ENCODE measurements at places on chromosomes 5 and 9.
A peak's percentile ranks its signal among the peaks of the same experiment; 100 is the strongest.

GRCh38 chr5:163626904-163627434 lies 121.5 kb downstream of the MAT2B start:
- DNase-seq = no peak

DNA sequence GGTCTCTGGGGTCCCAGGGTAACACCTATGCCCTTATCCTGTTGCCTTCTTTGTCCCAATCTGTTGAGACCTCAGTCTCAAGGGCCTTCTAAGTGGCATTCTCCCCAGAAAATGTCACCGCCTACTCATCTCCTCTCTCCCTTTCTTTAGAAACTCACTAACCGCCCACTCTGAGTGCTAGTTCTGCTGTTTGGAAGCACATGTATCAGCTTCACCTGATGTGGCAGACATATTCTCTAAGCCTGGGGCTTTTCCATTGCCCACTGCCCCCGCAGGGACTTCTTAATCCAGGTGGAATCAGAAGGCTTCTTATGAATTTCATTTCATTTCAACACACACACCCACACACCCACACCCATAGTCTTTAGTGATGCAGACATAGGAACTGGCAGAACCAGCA lies 165.1 kb downstream of the ASTN2 start:
- DNase-seq = no peak

DNA sequence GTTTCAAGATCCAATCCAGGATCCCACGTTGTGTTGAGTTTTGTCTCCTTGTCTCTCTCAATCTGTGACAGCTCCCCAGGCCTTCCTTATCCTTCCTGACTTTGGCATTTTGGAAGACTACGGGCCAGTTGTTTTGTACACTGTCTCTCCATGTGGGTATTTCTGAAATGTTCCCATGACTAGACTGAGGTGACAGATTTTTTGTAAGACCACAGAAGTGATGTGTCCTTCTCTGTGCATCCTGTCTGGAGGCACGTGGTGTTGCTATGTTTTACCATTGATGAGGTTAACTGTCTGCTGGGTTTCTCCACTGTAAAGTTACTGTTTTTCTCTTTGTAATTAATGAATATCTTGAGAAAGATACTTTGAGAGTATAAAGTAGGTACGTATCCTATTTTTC lies 15.7 kb upstream of the PDZD2 start:
- no peak for DNase-seq

- DNase-seq = no peak
Observed at GRCh38 chr9:128078504-128079434, 10.7 kb downstream of the SLC25A25 start.

DNA sequence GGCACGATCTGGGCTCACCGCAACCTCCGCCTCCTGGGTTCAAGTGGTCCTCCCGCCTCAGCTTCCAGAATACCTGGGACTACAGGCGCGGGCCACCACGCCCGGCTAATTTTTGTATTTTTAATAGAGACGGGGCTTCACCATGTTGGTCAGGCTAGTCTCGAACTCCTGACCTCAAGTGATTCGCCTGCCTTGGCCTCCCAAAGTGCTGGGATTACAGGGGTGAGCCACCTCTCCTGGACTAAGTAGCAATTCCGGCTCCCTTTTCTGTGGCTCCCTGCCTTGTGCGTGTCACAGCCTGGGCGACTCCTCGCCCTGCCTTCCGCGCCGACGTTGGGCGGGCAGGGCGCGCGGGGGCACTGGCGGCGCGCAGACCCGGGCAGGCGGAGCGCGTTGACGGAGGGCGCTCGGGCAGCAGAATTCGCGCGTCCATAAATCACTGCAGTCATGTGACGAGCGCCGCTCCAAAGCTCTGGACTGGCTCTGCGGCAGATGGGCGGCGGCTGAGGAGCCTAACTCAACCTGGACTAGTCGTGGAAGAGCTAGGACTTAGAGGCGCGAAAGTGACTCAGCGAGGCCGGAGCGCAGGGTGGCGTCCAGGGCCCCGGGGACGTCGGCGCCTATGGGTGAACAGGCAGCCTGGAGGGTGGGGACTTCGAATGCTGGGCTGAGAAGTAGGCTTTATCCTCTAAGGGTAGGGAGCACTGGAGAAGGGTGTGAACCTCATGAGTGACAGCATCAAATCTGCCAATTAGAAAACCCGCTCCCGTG lies 1.4 kb upstream of the CIZ1 start:
- DNase-seq = peak; percentile 75

DNA sequence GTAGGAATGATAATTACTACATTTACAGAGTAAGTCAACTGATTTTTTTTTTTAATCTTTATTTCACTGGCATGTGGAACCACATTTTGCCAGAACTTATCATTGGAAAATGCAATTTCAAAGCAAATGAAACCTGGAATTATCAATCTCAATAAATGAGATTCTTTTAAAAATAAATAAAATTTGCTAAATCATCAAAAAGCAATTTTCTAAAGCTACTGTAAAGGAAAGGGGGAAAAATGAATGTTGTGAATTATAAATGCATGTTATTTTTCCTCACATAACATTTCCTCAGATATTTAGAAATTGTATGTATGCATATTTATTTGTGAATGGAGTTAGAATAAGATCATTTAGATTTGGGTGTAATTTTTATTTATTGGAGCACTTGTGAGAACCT lies 89.9 kb upstream of the GRHPR start:
- DNase-seq = no peak

DNA sequence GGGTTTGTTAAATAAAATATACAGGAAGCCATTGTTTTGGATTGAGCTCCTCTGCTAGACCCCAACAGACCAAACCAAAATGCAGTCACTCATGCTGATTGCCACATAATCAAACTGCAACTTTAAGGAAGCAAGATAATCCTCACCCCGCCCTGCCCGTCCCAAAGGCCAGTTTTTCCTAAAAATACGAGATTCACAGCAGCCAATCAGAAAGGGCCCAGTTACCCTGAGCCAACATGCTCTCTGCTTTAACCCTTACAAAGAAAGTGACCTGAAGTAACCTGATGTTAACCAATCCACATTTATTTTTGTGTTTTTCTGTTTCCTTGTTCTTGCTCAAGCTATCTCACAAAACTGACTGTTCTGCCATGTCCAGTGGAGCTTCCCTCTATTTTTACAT lies 21.5 kb upstream of the RNF20 start:
- DNase-seq = no peak

GRCh38 chr5:122187426-122187825 lies 58.1 kb downstream of the ZNF474 start:
- DNase-seq = no peak

GRCh38 chr9:133474215-133474614 lies 4.7 kb downstream of the SLC2A6 start:
- DNase-seq = no peak

DNA sequence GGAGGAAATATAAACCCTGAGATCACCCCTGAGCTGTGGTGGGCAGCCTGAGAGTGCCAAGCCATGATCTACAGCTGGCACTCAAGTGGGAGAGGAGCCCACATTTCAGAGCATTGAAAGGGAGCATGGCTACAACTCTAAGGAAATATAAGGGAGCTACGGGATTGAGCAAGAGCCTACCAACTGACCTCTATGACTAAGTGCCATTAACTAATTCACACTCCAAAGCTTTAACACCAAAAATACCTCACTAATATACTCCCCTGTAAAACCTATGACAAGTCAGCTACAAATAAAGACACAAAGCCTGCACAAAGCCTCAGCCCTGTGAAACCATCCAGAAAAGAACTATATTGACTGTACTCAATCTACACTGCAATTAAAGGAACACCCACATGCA lies 286.8 kb upstream of the RPS23 start:
- DNase-seq = no peak

DNA sequence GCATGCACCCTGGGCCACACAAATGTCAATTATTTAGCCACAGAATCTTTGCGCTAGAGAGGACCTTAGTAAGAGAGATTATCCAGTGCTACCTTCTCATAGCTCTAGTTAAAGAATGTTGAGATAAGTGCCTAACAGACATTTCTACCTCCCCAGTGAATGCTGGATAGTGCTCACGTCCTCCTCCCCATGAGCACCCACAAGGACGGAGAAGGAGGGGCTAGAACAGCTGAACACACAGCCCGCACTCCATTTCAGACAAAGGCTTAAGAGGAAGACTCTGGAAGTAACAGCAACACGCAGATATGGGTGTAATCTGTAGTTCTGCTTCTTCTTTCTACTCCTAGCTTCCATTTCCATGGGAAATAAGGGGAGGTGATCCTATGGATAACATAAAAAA lies 120.5 kb downstream of the FEM1C start:
- DNase-seq = no peak

DNA sequence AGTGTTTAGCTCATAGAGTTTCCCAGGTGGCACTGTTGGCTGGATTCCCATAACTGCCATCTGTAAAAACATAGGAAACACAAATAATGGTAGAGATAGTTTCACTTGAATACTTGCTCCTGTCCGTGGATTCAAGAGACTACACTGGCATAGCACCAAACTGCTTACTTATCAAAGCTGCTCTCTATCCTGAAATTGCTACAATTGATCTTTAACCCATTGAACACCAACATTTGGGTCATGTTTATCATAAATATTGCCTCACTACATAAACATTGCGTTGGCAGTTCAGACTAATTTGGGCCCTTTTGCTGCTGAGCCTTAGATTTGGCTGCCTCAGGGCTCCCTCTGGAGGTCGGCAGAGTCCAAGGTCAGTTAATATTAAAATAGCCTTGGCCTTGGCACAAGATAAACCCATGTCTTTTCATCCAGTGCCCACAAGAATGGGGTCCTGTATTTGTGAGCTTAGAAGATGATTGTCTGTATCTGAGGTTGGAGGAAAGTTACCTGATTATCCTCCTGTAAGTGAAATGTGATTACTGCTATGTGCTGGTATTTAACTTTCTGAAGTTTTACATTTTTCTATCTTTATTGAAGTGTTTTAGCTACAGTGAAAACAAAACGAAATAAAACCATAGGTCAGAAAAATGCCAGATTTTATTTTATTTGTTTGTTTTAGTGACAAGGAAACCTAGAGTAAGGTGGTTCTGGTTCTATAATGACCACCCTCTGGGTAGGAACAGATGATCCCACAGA lies 4.0 kb upstream of the RANBP3L start:
- DNase-seq = peak; percentile 67

GRCh38 chr5:54397420-54397819 lies 58.1 kb upstream of the HSPB3 start:
- DNase-seq = no peak

GRCh38 chr5:122154910-122155309 lies 25.6 kb downstream of the ZNF474 start:
- no peak for DNase-seq

GRCh38 chr5:76622076-76622475 lies 1.1 kb downstream of the F2RL2 start:
- DNase-seq = no peak

DNA sequence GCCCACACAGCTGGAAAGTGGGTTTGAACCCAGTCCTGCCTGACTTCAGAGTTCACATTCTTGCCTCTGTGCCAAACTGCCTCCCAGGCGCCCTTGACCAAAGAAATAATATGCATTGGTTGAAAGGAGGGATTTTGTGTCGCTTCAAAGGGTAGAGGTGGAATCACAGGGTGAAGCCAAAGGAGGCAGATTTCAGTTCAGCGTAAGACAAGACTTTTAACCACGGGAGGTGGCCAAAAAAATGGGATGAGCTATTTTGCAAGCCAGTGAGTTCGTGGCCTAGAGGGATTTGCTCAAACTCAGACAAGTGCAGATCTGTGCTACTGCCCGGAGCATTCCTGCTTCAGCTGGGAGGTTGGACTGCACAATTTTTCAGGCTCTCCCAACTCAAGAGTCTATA lies 57.6 kb upstream of the RANBP3L start:
- DNase-seq = no peak

GRCh38 chr5:45862763-45863162 lies 166.6 kb upstream of the HCN1 start:
- no peak for DNase-seq

- DNase-seq = no peak
Observed at GRCh38 chr5:157721159-157721558, 10.1 kb upstream of the THG1L start.

DNA sequence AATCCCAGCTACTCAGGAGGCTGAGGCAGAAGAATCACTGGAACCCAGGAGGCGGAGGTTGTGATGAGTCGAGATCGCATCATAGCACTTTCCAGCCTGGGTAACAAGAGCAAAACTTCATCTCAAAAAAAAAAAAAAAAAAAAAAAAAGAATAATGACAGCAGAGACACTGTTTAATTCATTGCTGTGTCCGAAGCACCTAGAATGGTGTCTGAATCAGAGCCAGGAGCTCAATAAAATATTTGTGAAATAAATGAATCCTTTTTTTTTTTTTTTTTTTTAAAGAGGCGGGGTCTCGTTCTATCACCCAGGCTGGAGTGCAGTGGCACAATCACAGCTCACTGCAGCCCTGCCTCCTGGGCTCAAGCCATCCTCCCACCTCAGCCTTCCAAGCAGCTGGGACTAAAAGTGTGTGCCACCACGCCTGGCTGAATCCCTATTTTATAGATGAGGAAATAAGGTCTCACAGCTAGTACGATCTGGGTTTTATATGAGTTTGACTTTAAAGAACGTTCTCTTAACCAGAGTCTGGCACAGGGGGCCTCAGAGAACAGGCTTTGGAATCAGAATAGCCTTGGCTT lies 47.8 kb downstream of the THOC3 start:
- no peak for DNase-seq

- peak; percentile 15 for DNase-seq
Observed at GRCh38 chr9:18208166-18209059, 265.5 kb upstream of the ADAMTSL1 start.

GRCh38 chr9:126667190-126668055 lies 53.7 kb downstream of the LMX1B start:
- no peak for DNase-seq

DNA sequence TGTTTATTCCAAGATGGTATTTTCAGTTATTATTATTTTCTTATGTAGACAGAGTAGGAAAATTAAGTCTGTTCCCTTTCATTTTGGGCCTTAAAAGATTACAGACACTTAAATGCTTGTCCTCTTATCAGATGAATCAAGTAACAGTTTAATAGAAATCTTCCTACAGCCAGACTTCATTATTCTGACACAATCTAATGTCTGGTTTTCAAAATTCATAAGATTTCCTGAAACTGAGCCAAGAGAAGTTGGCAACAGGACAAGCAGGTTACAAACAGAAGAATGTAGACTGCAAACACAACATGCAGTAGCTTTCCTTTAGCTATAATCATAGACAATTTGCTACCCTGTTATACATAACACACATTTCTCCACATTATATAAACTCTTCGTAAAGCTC lies 130.5 kb downstream of the FBXL17 start:
- DNase-seq = no peak

- DNase-seq = no peak
Observed at GRCh38 chr5:156909180-156909579, 53.8 kb downstream of the TIMD4 start.

DNA sequence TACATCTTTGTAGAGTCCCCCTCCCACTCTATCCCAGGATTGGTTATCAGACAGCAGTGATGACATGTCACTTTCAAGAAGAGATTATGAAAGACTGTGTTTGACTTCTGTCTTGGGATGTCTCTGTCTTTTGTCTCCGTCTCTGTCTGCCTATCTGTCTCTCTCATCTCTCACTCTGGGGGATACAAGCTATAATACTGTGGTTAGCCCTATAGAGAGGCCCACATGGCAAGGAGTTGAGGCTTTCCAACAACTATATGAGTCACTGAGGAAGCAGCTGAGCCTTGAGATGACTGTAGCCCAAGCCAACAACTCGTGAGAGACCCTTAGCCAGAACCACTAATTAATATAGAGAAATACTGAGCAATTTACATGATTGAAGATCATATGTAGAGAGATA lies 284.8 kb downstream of the PDE4D start:
- DNase-seq = peak; percentile 35

- DNase-seq = no peak
Observed at GRCh38 chr9:106886111-106887046, 23.4 kb downstream of the ZNF462 start.

GRCh38 chr5:1641041-1641440 lies 117.3 kb upstream of the LPCAT1 start:
- DNase-seq = no peak

Measured in GM12865 (cell line).